Activated CD4-positive, alpha-beta T cell treated with anti-CD3 and anti-CD28 coated beads, Interleukin-2, amount 50 U/mL, for 1 hour (primary cell): ENCODE measurements at places on chromosomes 4 and X.

DNA sequence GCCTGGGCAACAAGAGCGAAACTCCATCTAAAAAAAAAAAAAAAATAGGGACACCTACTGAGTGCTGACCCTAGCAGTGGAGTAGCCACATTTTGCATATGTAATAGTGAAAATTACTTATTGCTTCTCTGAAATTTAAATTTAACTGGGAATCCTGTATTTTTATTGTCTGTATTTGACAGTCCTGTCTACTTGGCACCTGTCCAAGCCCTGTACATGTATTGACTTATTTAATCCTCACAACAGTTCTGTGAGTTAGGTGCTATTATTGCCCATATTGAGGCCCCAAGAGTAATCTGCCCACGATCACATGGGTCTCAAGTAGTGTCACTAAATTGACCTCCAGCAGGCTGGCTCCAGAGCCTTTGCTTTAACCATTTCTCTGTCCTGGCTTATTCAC lies 81.6 kb downstream of the WDR19 start:
- DNase-seq: no peak

DNA sequence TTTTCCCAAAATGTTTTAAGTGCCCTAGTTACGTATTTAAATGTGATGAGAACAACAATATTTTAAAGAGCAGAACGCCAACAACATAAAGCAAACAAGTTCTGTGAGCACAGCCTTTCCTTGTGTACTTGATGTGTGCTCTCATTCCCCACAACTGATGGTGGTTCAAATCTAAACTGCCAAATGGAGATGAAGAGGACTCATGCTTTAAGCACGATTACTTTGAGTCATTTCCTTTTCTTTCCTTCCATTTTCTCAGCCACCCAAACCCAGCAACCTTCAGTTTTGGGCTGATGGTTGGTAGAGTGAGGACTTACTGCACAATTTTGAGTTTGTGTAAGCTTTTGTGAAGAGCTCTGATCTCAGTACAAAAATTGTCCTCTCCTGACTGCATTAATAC lies 1.7 kb downstream of the NSD2 start:
- DNase-seq: no peak

DNA sequence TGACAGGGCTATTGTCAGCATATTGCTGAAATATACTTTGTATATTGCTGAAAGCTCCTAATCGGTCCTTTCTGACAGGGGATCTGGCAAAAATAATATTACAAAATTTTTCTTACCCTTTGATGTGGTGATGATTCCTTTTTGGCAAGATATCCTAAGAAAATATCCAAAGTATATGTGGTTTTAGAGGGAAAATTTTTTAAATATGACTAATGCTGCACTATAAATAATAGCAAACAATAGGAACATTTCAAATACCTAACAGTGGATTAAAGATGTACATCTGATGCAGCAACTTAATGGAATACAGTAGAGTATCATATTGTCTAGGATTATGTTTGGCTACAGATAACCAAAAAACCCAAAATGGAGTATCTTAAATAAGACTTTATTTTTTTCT lies 49.6 kb downstream of the RRAGB start:
- DNase-seq: no peak

GRCh38 chr4:154928640-154929257 lies 147.7 kb downstream of the RBM46 start:
- DNase-seq: no peak

- DNase-seq: no peak
These were observed 182.7 kb downstream of the ANK2 start for GRCh38 chr4:113232194-113232593.

DNA sequence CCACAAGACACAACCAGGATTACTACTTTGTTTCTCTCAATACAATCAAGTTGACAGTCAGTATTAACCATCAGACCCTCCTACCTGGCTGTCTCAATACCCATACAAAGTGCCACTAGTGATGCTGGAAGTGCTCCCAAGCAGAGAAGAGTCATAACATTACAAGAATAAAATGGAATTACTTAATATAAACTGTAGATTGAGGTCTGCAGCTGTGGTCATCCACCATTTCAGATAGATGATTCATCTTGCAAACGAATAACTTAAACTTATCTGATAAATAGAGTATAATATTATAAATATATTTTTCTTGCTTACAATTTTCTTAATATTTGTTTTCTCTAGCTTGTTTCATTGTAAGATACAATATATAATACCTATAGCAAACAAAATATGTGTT lies 1034.2 kb upstream of the PCDH10 start:
- no peak for DNase-seq

DNA sequence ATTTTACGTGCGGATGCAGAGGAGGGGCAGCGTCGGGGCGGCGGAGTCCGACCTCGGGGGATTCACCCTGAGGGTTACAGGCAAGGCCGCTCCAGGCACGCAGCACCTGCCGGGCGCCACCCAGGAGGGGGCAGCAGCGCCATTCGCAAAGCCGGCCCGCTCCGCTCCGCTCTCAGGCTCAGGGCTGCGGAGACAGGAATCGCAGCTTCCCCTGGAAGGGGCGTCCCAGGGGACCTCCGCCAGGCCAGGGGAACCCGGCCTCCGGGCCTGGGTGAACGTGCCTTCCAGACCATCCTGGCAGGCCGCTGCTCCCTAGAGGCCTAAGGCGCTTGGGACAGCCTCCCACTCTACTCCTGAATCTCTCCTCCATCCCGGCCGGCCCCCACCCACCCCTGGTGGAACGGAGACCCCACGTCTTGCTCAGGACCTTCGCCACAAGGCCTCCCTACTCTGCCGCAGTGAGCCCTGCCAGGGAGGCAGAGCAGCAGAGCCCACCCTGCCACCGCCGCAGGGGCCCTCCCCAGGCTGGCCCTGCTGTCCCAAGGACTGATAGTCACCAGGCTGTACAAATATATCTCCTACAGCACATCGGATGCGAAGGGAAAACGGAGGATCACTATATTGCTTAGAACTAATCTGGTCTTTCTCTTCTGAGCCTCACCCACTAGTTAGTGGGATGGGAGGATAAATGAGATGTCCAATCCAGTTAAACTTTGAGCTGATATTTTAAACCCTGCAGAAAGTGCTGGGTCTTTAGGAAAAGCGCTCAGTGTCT lies 115.0 kb downstream of the SMIM20 start:
- DNase-seq: peak; percentile 54

- peak; percentile 67 for DNase-seq
These were observed 464 bp downstream of the RAP1GDS1 start for GRCh38 chr4:98261405-98262291.

DNA sequence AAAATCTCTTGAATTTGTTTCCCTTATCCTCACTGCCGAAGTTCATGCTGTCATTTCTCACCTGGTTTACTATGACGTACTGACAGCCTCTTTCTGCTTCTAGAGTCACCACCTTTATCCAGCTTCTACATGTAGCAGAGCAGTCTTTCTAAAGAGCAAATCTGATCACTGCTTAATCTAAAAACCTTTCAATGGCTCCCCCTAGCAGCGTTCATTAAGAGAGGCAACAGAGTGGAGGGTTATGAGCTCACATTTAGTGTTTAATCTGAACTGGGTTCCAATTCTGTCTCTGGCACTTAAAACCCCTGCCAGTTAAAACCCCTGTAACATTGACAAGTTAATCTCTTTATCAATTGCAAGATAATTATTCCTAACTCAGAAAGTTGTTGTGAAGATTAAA lies 4.4 kb downstream of the RBPJ start:
- no peak for DNase-seq

GRCh38 chrX:132023896-132024386 lies 839 bp downstream of the STK26 start:
- peak; percentile 27 for DNase-seq

- no peak for DNase-seq
These were observed 20.9 kb upstream of the SOD3 start for GRCh38 chr4:24774452-24774851.

DNA sequence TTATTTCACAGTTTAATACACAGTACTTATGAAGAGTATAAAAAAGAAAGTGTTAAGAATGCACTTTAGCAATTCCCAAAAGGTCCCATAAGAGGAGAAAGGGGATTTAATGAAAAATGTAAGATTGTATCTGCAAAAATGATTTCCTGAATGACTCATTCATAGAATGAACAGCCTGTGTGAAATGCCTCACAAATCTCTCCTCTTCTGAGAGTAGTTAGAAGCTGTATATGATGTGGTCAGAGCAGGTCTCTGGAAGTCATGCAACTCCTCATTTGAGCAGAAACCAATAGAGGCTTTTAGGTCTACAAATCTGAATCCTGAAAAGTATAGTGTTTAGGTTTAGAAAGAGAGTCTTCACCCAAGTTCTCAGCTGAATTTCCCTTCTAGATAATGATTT lies 381.3 kb upstream of the INTU start:
- DNase-seq: no peak

- DNase-seq: no peak
These were observed 27.4 kb downstream of the ABLIM2 start for GRCh38 chr4:8131210-8131609.

DNA sequence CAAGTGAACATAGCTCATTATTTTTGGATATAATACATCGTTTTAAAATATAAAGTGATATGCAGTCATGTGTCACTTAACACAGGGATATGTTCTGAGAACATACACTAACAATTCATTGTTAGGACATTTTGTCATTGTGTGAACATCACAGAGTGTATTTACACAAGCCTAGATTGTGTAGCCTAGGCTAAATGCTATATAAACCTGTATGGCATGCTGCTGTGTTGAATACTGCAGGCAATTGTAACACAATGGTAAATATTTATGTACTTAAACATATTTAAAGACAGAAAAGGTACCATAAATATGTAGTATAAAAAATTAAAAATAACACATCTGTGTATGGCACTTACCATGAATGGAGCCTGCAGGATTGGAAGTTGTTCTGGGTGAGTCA lies 44.9 kb upstream of the GPRIN3 start:
- no peak for DNase-seq

GRCh38 chrX:9141496-9141895 lies 107.6 kb upstream of the FAM9B start:
- no peak for DNase-seq

DNA sequence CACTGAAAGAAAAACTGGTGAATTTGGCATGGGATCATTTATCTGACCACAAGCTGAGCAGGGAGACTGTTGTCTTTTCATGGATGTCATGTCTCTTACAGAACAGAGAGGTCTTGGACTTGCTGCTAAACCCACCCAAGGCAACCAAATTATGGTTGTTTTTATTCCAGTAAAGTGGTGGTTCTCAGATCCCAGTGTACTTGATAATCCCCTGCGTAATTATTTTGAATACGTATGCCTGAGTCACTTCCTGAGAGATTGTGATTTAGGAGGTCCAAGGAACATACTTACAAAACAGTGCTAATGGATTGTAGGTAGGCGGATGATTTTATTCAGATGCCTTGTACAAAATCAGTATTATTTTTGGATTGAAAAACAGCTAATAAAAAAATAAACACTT lies 585.6 kb downstream of the IL1RAPL1 start:
- no peak for DNase-seq

DNA sequence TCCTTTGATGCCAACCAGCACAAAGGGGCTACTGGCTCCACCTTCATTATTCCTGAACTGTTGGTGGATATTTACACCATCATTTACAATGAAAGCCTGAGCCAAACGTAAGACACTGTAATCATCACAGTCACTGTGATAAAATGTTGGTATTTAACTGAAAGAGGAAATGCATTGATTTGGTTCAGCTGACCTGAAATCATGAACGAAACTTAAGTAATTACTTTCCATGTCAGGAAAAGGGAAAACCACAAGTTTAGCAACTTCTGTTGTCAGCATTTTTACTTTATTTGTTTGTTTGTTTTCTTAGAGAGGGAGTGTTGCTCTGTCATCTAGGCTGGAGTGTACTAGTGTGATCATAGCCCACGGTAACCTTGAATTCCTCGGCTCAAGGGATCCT lies 247.8 kb upstream of the FAM47A start:
- DNase-seq: no peak

DNA sequence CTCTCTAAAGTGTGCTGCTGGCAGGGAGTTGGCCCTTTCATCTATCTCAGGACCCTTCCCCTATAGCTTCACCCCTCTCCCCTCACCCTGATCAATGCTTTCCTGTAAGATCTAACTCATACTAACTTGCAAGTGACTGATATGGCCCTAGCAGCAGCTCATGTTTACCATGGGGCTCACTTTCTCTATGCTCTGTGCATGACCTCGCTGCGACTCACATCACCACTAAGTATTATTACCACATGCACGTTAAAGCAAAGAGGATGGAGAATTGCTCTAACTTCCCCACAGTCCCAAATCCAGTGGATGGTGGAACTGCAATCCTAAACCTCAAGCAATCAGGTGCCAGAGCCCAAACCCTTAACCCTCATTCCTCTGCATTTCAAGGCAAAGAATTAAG lies 626.6 kb downstream of the MID1IP1 start:
- no peak for DNase-seq

GRCh38 chr4:88702782-88703181 lies 5.2 kb upstream of the NAP1L5 start:
- no peak for DNase-seq
